ENCODE measurements at places on chromosomes 3 and 15.

DNA sequence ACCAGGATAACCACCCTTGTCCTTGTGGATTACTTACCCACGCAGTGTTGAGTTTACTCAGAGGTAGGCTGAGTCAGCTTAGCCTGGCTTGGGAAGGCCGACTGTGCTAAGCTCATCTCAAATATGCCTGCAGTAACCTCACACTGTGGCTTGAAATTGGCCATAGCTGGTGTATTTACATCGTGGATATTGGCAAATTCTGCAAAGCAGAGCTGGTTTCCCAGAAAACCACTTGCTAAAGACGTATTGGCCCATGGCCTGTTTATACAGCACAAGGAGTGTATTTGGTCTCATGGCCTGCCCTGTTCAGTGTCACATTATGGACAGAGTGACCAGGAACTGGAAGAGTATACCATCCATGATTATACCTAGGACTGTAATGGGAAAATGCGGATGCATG is 170.5 kb upstream of the UBE3A start:
- no peak for DNase-seq

GRCh38 chr15:82060817-82061216 is 15.0 kb upstream of the MEX3B start:
- DNase-seq: no peak

DNA sequence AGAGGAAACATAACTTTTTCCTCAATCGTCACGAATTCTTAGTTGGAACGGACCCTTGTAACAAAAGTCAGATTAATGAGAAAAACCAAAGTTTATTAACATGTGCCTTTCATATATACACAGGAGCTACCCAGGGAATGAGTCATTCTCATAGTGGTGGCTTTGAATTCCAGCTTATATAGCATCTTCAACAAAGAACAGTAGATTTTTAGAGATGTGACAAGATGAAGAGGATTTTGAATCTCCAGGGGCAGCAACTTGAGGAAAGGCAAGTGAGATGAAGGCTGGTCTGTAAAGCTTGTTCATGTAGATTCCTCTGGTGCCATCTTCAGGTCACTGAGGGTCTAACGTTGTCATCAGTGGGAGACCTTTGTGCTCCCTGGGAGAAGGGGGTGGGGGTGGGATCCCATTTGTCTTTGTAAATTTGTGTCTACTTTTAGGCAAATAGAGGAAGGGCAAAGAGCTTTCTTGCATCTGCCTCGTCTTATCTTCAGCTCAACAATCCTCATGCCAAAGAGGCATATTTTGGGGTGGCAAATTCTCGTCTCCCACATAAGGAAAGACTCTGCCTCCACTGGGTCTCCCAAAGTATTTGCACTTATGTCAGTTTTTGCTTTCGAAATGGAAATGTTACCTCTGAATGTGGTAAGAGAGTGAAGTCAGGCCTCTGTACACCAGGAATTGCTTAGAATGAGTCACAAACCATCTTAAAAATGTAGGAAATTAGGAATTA is 29.5 kb downstream of the CLEC3B start:
- no peak for DNase-seq

GRCh38 chr15:99921101-99921500 is 187.9 kb upstream of the LYSMD4 start:
- DNase-seq: no peak

DNA sequence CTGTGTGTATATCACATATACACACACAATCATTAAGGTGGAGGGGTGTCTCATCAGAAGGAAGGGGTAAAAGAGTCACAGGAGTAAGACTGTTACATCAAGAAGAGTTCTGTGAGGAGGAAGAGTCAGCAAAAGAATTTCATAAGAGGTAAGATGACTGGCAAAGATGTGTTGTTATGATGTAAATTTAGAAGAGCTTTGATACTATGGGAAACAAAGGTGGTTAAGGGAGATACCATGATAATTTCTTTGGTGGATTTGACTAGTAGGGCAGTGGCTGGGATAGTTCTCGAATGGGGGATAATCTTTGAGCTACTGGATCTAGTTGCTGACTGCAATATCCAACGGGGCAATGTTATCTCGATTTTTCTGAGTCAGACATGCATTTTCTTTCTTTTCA is 61.6 kb downstream of the STAG1 start:
- no peak for DNase-seq

DNA sequence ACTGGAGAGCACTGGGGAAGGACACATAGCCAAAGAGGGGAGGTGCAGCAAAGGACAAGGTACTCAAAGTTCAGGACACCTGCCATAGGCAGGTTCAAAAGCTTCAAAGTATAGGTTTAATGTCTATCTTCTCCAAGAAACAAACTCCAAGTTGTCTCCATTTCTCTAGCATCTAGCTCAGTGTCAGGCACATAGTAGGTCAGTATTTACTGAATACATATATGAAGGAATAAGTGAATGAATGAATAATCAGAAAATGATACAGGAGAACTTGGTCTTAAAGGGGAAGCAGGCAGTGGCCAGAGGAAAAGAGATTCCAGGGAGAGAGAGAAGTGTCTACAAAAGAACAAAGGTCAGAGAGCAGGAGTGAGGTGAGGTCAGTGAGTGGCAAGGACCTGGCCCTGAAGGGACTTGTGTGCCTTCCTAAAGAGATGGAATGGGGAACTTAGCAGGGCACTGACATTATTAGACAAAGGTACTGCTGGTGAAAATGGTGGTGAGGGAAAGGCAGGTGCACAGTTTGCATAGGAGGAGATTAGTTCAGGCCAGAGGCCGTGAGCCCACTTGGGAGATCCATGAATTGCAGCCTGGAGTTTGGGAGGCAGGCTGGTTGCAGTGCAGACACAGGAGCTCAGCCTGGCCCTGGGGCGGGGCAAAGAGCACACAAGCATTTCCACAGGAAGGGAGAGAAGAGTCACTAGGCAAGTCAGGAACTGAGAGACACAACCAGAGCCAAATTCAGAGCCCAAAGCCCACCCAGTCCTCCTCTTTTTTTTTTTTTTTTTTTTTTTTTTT is 21.4 kb downstream of the TBC1D2B start:
- peak; percentile 74 for DNase-seq

DNA sequence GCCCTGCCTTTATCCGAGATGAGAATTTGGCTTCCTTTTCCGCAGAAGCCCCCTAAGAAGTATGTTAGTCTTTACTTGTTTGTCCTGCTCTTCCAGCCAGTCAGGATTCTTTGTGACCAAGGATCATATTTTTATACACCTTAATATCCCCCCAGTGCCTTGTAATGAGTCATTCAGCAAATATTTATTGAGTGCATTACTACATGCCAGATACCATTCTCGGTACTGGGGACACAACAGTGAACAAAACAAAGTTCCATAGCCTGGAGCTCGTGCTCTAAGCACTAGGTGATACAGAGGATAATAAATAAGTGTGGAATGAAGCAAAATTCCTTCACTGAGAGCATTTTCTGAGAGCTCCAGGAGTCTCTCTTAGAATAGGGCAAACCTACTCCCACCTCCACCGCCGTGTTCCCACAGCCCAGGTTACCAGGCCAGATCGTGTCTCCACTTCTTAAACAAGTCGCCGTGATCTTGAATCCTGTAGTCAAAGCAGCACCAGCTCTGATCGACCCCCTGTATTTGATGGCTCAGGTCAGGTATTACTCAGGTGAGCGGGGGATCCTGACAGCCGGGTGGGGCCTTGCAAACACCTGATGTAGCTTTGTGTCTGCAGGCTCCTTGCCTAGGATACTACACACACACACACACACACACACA is 18.5 kb downstream of the TTC21A start:
- DNase-seq: no peak

GRCh38 chr3:195257454-195258448 is 13.2 kb downstream of the XXYLT1 start:
- no peak for DNase-seq

DNA sequence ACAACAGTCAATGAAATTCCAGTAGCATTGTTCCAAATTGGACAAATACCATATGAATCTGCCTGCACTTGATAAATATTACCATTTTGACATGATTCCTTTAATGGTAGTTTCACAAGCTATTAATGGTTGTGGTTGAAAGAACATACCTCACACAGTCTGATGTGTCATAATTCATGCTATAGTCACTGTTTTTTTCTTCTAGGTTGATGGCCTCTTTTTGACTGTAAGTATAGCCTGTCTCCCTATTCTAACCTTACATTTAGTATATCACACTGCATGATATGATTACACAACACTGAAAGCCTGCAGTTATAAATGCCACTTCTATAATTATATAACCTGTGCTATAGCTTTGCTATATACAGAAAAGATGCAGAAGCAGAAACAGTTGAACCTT is 834.1 kb downstream of the NSUN3 start:
- no peak for DNase-seq

- DNase-seq: peak; percentile 67
These were observed 20.4 kb downstream of the TMEM43 start for GRCh38 chr3:14145236-14145635.

DNA sequence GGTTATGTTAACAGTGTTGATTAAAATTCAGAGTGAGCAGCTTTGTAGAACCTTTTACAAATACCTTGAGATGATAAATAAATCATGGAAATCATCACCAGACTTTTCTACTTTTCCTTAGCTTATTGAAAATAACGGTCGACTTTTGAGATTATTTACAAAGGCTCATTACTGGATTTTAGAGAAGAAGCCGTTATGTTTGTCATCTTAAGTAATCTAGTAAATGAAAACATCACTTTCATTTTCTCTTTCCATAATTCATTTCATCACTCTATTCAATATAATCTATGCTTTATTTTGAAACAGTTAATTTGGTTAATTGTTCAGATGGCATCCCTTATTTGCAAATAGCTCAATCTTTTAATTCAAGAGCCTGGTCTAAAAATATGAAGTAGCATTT is 3.6 kb downstream of the PLCL2 start:
- no peak for DNase-seq

DNA sequence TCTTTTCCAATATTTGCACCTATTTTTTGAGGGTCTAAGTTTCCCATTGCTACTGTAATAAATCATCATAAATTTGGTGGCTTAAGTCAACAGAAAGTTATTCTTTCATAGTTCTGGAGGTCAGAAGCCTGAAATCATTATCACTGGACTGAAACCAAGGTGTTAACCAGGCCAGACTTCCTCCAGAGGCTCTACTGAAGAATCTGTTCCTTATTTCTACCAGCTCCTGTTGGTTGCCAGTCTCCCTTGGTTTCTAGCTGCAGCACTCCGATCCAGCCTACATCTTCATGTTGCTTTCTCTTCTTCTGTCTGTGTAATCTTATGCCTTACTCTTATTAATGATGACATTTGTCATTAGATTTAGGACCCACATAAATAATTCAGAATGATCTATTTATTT is 22.0 kb upstream of the ARPP21 start:
- DNase-seq: no peak

DNA sequence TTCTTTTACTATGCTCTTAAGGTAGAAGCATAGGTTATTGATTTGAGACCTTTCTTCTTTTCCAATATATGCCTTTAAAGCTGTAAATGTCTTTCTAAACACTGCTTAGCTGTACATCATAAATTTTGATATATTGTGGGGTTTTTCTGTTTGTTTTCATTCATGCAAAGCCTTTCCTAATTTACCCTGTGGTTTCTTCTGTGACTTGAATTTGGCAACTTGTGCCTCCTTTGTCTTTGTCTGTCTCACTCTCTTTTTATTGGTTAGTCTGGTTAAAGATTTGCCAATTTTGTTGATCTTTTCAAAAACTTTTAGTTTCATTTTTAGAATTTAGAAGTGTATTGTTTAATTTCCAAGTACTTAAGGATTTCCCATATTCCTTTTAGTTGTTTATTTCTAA is 343.1 kb downstream of the OXSM start:
- no peak for DNase-seq

DNA sequence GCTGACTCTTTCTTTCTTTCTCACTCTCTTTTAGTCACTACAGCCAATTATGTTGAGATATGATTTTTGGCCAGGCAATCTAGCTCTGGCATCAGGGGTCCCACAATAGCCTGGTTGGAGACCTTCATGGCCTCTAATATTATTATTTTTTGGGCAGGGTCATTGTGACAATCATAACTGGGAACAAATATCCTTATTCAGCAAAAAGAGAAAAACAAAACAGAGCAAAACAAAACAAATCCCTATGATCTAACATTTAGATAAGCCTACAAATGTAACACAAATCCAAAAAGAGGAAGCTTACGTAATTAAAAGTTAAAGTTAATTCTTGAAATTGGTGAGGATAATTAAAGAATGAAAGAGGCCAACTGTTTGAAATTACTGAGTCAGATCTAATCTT is 640.0 kb downstream of the TUSC7 start:
- no peak for DNase-seq

DNA sequence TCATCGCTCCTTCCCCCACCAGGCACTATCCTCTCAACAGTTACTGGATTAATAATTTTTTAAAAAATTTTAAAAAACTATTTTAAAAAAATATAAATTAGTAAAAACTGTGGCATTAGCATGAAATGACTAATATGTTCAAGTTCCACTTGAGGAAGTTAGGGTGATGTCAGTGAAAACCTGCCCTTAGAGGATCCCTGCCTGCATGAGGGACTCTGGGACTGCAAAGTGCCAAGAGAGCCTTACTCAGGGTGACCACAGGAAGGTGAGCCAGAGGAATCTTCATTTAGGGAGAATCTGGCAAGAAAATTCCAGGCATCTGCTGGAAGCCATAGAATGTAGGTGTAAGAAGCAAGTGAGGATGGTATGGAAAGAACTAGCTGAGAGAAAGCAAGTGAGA is 157.7 kb upstream of the BCL6 start:
- no peak for DNase-seq

- no peak for DNase-seq
These were observed 168.9 kb downstream of the RAP2B start for GRCh38 chr3:153330901-153331300.

- no peak for DNase-seq
These were observed 223.9 kb downstream of the MFSD1 start for GRCh38 chr3:159025733-159026132.

GRCh38 chr3:193865339-193865738 is 270.6 kb upstream of the HES1 start:
- no peak for DNase-seq

DNA sequence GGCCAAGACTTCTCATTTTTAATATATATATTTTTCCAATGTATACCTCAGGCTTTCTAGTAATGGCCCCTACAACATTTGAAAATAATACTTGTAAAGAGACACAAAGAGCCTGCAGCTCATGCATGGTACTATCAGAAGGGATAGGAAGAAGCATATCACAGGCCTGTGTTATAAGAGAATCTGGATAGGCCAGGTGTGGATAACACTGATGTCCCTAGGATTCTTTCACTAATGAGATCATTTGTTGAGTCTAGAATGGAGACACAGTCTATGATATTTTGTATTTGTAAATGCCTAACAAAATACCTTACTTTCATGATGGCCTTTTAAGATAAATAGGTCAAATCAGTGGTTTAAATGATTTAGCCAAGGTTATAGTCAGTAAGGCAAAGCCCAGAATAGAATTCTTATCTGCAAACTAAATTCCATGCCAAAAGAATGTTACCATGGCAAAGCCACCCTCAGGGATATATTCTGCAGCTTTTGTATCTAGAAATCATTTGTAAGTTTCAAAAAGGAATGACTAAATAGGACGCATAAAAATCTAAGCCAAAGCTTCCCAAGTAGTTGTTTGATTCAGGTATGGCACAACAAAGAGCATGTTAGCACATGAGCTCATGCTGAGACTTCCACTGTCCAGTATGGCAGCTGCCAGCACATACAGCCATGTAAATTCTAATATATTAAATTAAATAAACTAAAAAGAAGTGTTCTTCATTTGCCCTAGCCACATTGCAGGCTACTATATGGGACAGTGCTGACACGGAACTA is 10.0 kb downstream of the DCP1A start:
- DNase-seq: no peak

All from coronary artery (tissue), 2 donors.